ENCODE measurements at places on chromosomes 5 and 9. TPM values are rescaled to one million over a fixed set of nuclear protein-coding genes. Genes with fewer than 3 reads are reported as not detected.

Gene CYLC2
- total RNA-seq, result not detected

GRCh38 chr5:39132128-39132447, 57.9 kb upstream of the RICTOR start:
- no peak for DNase-seq

- DNase-seq, result no peak
Observed at GRCh38 chr9:90508940-90509339, 133.7 kb downstream of the DIRAS2 start.

Gene SRA1
- total RNA-seq, result 37.9 TPM

Gene TAS2R1
- total RNA-seq, result not detected

Gene PCDHB7
- total RNA-seq, result not detected

DNA sequence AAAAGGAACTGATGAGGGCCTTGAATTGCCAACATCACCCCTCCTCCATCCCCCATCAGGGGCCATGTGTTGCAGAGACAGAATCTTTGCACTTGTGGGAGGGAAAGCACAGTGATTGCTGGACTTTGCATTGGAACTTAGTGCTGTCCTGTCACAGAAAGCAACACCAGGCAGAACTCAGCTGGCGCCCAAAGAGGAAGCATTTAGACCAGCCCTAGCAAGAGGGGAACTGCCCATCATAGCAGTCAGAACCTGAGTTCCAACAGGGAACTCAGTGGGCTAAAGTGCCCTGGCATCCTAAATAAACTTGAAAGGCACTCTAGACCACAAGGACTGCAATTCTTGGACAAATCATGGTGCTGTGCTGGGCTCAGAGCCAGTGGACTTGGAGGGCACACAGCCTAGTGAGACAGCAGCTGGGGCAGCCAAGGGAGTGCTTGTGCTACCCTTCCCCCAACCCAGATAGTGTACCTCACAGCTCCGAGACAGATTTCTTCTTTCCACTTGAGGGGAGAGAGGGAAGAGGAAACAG, 128.1 kb downstream of the ACTL7B start:
- no peak for DNase-seq

DNA sequence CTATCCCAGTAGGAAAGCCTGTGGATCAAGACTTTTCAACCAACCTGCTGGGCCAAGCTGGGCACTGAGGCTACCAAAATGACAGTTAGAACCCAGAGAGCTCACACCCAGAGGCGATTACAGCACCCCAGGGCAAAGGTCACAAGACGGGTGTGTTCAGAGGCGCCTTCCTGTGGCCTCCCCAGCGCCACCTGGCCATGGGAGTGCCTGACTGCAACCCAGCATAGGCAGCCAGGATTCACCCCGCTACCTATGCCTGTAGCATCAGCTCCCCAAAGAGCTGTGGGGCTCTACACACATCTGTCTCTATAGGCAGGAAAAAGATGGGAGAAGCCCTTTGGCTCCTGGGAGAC, 33.5 kb downstream of the PDGFRB start:
- DNase-seq, result peak; percentile 75

DNA sequence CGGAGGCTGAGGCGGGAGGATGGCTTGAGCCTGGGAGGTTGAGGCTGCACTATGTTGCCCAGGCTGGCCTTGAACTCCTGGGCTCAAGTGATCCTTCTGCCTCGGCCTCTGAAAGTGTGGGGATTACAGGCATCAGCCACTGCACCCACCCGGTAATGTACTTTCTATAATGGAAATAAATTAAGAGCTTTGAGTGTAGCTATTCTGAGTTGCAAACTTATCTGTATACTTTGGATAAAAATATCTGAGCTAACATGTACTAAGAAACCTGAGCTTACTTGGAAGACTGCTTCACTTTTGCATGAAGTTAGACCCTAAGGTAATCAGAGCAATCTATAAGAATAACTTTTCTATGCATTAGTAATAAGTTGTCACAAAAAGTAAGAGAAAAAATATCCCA, 50.0 kb downstream of the UNC13B start:
- DNase-seq, result no peak

- no peak for DNase-seq
Observed at GRCh38 chr9:93904649-93905472, 50.3 kb downstream of the BARX1 start.

Gene PITX1
- total RNA-seq, result not detected

Gene ANKDD1B
- total RNA-seq, result not detected

- no peak for DNase-seq
Observed at GRCh38 chr5:180105827-180106312, 34.3 kb upstream of the RNF130 start.

Gene WDR70
- total RNA-seq, result 39.1 TPM

Gene ARRDC3
- 13.5 TPM for total RNA-seq

GRCh38 chr9:93576258-93577077, at the start of gene PHF2:
PHF2 (plus strand) TSS chr9:93576584; CDS start chr9:93576774, 190 bp downstream.
- DNase-seq, result peak; percentile 44

DNA sequence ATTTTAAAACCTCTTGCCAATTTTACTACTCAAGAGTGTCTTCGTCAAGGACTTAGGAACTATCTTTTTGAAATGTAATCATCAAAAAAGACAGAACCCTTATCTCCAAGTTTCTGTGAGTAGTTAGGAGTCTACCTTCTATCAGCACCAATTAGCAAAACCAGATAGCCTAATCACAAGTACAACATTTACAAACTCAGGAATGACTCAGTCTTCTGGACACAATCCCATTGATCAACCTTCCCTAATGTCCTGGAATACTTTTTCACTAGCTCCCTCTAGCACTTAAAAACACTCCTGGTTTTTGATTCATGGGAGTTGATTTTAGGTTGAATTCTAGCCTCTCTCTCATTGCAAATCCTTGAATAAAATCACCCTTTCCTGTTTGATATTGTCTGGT, 680.7 kb downstream of the PRR16 start:
- DNase-seq, result no peak

Gene DMRTA1
- not detected for total RNA-seq

Gene PRR16
- not detected for total RNA-seq

- no peak for DNase-seq
Observed at GRCh38 chr5:146111409-146111808, 6.0 kb upstream of the PLAC8L1 start.

- DNase-seq, result no peak
Observed at GRCh38 chr9:123757547-123757946, 172.4 kb downstream of the DENND1A start.

Gene FAM120A
- total RNA-seq, result 143 TPM

DNA sequence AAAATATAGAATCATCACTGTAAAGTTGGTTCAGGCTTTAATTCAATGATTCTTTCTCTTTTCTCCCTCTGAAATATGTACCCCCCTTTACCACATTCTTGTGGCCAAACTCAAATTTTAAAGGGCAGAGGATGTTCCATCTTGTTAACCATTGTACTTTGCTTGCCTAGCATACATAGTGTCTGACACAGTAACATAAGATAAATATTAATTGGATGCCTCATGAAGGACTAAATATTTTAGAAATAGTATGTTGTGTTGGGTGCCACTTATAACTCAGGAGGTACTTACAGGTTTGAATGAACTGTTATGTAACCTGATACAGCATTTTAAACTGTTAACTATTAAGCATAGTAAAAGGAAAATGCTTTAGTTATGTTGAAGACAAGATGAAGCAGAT, 71.5 kb downstream of the NIPBL start:
- no peak for DNase-seq

Gene KLF9
- 12.0 TPM for total RNA-seq

GRCh38 chr9:125609744-125610143, 97.3 kb downstream of the MAPKAP1 start:
- no peak for DNase-seq

GRCh38 chr9:133590231-133590855, 18.8 kb downstream of the FAM163B start:
- no peak for DNase-seq

DNA sequence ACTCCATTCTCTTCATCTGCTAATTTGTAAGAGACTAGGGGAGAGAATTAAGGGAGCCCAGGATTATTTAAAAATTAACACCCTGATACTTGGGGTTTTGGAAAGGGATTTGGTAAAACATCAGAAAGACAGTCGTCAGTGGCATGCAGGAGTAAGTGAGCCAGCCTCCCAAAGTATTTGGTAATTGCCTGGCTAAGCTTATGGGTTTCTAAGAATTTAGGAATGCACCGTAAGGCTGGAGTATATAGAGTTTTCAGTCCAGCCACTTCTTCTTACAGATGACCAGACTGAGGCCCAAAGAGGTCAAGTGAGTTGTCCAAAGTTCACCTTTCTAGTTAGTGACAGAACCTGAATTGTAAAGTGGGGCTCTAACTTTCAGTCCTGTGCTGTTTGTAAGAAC, 25.8 kb upstream of the NFIB start:
- DNase-seq, result no peak

Gene PCDHA1
- total RNA-seq, result not detected

GRCh38 chr9:98986866-98987651, 43.4 kb downstream of the COL15A1 start:
- DNase-seq, result no peak

DNA sequence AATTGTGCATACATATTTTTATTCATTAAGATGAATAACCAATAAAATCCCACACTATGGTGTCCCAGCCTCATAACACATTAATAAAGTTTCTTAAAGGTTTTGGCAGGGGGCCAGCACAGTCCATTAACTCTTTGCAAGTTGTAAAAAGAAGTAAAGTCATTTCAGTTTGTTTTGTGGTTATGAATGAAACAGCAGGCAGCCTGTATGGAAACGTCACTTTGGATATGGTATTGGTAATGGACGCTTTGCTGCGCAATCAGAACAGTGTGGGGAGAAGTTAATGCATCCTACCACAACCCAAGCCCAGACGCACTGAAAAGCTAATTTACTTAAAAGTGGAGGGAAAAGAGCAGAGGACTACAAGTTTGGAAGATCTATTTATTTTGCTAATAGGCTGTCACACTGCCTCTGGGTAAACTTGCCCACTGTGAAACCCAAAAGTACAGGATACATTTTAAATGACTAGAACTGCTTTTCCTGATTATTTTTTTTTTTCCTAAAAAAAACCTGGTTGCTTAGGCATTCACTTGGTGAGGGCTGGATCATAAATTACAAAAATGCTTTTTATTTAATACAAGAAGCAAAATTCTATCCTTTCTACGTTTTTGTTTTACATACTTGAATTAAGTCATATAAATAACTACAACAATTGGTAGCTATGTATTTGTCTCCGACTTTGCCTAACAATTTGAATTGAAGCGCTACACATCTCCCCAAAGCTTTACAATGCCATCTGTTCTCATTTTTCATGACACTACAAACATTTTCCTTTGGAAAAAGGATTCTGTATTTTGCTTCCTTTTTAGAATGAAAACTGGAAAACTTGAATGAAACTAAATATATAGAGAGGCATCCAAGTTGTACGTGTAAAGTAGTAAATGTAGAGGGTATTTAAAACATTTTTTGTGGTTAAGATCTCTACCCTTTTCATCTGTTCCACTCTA, 104.3 kb downstream of the NFIB start:
- no peak for DNase-seq

Gene PTCH1
- 15.2 TPM for total RNA-seq

DNA sequence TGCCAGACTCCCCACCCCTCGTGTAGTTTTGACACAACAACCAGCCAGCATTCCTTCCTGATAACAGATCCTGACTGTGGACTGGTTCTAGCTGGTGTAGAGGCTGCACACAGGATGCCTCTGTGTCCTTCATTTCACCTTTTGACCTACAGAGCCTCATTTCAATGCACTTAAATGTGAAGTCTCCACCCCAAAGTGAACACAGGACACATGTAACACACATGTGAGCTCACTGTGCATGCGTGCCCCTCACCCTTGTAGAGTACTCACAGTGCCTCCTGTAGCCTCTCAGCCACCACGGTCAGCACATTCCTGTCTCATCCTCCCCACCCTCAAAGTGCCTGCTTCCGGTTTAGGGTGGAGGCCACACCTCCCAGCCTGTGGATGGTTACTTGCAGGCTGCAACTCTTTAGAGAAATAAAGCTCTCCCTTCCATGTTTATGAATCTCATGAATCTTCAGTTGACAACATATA, 11.6 kb upstream of the NKD2 start:
- DNase-seq, result peak; percentile 71

DNA sequence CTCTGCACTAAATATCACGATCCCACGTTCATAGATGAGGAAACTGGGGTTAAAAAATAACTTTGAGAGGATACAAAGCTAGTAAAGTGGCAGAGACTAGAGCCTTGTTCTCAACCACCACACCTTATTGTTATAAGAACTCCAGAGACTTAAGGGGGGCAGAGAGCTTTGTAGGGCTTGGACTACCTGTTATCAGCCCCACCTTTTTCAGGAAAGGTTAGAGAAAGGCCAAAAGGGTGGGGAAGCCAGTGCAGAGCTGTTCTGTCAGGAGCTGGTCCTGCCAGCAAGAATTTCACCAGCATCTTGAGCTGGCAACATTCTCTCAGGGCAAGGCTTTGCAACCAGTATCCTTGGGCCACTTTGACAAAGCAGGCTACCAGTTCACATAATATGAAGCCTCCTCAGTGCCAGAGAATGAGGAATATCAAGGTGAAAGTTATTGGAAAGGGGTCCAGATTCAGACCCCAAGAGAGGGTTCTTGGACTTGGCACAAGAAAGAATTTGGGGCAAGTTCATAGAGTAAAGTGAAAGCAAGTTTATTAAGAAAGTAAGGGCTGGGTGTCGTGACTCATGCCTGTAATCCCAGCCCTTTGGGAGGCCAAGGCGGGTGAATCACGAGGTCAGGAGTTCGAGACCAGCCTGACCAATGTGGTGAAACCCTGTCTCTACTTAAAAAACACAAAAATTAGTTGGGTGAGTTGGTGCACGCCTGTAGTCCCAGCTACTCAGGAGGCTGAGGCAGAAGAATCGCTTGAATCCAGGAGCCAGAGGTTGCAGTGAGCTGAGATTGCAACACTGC, 66.2 kb upstream of the CLINT1 start:
- DNase-seq, result no peak

- DNase-seq, result no peak
Observed at GRCh38 chr9:7375013-7375511, 424.5 kb downstream of the DMAC1 start.

Gene ADRA1B
- total RNA-seq, result not detected

DNA sequence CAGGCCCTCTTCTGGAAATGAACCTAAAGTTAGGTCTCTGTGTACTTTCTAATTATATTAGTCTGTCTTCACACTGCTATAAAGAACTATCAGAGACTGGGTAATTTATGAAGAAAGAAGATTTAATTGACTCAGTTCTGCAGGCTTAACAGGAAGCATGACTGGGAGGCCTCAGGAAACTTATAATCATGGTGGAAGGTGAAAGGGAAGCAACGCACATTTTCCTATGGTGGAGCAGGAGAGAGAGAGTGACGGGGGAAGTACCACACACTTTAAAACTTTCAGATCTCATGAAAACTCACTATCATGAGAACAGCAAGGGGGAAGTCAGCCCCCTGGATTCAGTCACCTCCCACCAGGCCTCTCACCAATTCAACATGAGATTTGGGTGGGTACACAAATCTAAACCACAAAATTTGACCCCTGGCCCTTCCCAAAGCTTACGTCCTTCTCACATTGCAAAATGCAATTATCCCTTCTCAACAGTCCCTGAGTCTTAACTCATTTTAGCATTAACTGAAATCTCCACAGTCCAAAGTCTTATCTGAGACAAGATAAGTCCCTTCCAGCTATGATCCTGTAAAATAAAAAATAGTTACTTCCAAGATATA, 40.7 kb downstream of the TRIP13 start:
- peak; percentile 21 for DNase-seq

All from activated CD8-positive, alpha-beta memory T cell treated with anti-CD3 and anti-CD28 coated beads, Interleukin-2, amount 10 ng/mL, durations not matched to agents 7 days and 5 days (primary cell).